Esophagus muscularis mucosa (tissue), 4 donors: ENCODE measurements at places on chromosomes 2 and 18. TPM values are rescaled to one million over a fixed set of nuclear protein-coding genes. Genes with fewer than 3 reads are reported as not detected.

The FZD7 gene
- 54.7 TPM for total RNA-seq

The FOXI3 gene
- total RNA-seq = not detected

The CNTNAP5 gene
- total RNA-seq = not detected

The CSRNP3 gene
- total RNA-seq = 2.9 TPM

DNA sequence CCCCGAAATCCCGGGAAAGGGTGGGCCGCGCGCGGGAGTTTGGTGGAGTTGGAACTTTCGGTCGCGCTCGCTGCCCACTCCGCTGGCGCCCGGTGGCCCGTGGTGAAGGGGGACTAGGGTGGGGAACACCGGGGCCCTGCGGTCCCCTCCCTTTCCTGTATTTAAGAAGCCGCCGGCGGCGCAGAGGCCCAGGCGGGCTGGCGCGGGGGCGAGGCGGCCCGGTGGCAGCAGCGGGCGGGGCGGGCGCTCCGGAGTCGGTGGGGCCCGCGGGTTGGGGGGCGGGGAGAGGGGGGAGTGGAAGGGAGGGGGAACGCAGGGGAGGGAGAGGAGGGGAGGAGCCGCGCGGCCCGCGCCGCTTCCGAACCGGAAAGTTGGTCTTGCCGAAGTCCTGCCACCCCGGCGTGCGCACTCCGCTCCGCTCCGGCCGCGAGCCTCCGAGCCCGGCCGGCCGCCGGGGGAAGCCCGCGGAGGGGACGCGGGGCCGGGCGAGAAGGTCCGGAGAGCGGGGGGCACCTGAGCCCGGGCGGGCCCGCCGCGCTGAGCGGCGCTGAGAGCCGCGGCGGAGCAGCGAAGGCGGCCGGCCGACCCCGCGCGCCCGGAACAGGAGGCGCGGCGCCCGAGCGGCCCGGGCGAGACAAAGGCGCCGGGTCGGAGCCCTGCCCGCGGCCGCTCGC, 425 bp upstream of the SALL3 start:
- H3K27me3 ChIP-seq = peaks cover 96% of the 10 kb centered on the region
- peaks cover 29% of the 10 kb centered on the region for H3K4me1 ChIP-seq

DNA sequence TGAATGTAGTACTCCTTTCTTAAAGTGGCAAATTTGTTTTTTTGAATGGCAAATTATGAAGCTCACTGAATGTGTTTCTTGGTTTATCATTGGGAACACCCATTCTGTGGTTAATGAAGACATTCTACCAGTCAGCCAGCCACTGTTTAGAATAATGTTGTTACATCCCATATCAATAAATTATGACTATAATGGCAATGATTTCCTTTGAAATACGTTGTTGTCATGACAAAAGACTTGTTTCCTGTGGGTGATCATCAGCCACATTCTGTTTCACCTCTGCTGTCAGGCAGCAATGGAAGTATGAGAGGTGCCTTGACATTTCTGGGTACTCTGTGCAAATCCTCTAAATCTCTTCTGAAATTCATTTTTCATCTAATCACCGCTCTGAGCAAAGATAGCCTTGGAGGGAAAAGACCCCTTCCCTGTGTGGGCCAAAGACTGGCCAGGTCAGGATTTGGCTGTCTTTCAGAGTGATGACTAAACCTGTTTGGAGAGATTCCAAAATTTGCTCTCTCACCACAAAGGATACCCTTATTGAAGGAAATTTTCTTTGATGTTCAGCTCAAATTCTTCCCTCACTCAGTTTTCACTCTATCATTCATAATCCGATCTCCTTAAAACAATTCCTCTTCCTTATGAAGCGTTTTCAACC, 869.2 kb downstream of the BCL11A start:
- no peaks in the 10 kb centered on the region for H3K36me3 ChIP-seq
- H3K4me1 ChIP-seq = no peaks in the 10 kb centered on the region
- no peak overlapping the region for H3K27ac ChIP-seq
- no peak for DNase-seq
- H3K27me3 ChIP-seq = no peaks in the 10 kb centered on the region

DNA sequence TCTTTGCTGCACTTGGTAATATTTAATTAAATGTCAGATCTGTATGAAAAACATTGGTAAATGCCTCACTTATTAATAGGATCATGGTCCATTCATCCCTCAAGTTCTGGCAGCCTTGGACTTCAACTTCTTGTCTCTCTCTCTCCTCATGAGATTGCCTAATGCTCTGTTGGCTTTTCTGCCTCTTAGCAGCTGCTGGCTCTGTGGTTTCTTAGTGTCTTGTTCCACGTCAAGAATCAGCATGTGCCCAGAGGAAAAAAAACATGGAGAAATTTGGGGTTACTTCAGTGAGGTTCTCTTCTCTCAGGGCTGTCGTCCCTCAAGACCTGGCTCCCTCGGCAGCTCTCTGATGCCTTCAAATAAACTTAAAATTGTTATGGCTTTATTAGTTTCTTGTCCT, 75.4 kb downstream of the TAF4B start:
- no peaks in the 10 kb centered on the region for H3K4me1 ChIP-seq
- no peak overlapping the region for H3K4me3 ChIP-seq
- DNase-seq = no peak
- H3K27me3 ChIP-seq = no peaks in the 10 kb centered on the region
- no peak overlapping the region for H3K27ac ChIP-seq

GRCh38 chr2:69985688-69986087, 24.3 kb upstream of the ASPRV1 start:
- no peak overlapping the region for H3K4me3 ChIP-seq
- no peaks in the 10 kb centered on the region for H3K36me3 ChIP-seq
- H3K27ac ChIP-seq = no peak overlapping the region
- no peaks in the 10 kb centered on the region for H3K4me1 ChIP-seq
- H3K27me3 ChIP-seq = no peaks in the 10 kb centered on the region

DNA sequence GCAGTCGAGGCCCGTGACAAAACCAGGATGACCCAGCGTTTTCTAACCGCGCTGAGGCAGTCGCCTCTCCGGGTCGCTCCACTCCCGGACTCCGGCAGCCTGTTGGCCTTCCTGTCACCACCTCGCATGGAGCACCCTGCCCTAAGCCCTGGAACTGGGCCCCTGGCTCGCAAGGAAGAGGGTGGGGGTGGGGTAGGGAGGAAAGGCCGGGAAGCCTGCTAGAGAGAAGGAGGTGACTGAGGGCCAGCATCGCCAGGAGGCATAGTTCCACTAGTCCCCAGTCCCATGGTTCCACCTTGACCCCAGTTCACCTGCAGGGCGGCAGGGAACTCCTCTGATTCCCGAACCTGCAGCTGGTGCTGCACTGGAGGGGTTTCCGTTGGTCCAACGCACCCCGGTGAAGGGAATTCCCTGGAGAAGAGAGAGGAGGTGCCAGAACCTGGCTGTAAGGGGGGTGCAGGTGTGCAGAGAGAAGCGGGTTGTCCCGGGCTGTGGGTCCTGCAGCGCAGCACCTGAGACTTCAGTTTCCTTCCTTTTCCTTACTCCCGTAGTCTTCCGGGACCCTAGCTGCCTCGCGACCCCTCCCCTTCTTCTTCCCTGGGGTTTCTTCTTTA, 11.8 kb upstream of the EN1 start:
- no peak overlapping the region for H3K4me3 ChIP-seq
- H3K4me1 ChIP-seq = peaks cover 35% of the 10 kb centered on the region
- no peak overlapping the region for H3K27ac ChIP-seq
- peaks cover 67% of the 10 kb centered on the region for H3K27me3 ChIP-seq
- no peaks in the 10 kb centered on the region for H3K36me3 ChIP-seq

DNA sequence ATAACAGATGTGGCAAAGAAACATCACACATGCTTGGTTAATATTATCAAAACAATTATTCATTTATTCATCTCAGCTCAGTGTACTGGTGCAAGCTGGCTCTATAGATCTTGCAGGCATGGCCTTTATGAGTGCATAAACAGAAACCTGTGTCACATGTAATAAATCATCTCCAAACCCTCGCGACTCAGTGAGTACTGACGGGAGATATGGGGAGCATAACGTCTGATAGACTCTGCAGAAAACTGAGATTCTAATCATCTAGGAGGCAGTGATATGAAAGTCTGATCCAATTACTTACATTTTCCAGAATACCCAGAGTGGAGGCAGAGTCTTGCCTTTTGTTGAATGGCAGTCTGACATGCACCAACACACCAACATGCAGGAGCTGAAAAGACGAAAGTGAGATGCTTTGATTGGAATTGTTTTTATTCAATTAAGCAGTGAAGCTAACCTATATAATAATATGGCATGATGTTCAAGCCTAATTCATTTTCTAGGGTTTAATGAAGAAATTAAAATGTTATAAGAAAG, 416.8 kb downstream of the RNF144A start:
- H3K4me3 ChIP-seq = no peak overlapping the region
- no peak for DNase-seq
- no peaks in the 10 kb centered on the region for H3K4me1 ChIP-seq
- H3K27ac ChIP-seq = no peak overlapping the region
- no peaks in the 10 kb centered on the region for H3K36me3 ChIP-seq
